ENCODE measurements at places on chromosomes 5 and 9.

DNA sequence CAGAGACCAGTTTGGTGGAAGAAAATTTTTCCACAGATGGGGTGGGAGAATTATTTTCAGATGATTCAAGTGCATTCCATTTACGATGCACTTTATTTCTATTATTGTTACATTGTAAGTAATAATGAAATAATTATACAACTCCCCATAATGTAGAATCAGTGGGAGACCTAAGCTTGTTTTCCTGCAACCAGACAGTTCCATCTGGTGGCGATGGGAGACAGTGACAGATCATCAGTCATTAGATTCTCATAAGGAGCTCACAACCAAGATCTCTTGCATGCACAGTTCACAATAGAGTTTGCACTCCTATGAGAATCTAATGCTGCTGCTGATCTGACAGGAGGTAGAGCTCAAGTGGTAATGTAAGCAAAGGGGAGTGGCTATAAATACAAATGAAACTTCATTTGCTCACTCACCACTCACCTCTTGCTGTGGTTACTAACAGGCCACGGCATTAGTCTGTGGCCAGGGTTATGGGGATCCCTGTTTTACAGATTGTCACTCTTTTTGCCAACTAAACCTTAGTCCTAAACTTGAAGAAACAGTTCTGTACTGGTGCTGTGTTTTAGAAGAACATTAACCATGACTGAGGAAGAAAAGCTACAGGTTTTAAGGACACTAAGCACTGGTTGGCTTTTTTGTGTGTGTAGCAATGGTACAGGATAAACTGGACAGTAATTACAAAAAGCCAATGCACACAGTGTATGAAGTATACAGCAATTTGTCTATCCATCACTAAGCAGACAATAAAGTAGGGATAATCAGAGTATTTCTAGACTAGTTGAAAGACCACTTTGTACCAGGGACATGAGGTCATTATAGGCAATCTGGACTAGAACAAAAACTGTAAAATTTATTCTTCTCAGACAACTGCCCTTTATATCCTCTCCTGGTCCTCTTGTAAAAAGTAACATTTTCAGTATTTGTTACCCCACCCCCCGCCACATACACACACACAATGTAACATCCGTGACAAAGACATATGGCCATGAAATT, 9.9 kb downstream of the TMEM232 start:
- H3K4me1 ChIP-seq, result no peaks in the 10 kb centered on the region
- H3K36me3 ChIP-seq, result peaks cover under 1% of the 10 kb centered on the region
- no peak overlapping the region for H3K27ac ChIP-seq
- H3K4me3 ChIP-seq, result no peak overlapping the region

- no peak overlapping the region for H3K4me3 ChIP-seq
- no peaks in the 10 kb centered on the region for H3K27me3 ChIP-seq
- no peak for DNase-seq
Observed at GRCh38 chr5:80867233-80867632, 92.9 kb upstream of the RASGRF2 start.

- no peak overlapping the region for H3K4me3 ChIP-seq
- no peaks in the 10 kb centered on the region for H3K27me3 ChIP-seq
- DNase-seq, result no peak
Observed at GRCh38 chr5:14824499-14824898, 47.1 kb downstream of the ANKH start.

GRCh38 chr9:70452365-70452764, 37.9 kb upstream of the KLF9 start:
- no peaks in the 10 kb centered on the region for H3K36me3 ChIP-seq
- no peak overlapping the region for H3K4me3 ChIP-seq
- H3K27me3 ChIP-seq, result peaks cover 5% of the 10 kb centered on the region
- no peaks in the 10 kb centered on the region for H3K4me1 ChIP-seq
- H3K27ac ChIP-seq, result no peak overlapping the region

DNA sequence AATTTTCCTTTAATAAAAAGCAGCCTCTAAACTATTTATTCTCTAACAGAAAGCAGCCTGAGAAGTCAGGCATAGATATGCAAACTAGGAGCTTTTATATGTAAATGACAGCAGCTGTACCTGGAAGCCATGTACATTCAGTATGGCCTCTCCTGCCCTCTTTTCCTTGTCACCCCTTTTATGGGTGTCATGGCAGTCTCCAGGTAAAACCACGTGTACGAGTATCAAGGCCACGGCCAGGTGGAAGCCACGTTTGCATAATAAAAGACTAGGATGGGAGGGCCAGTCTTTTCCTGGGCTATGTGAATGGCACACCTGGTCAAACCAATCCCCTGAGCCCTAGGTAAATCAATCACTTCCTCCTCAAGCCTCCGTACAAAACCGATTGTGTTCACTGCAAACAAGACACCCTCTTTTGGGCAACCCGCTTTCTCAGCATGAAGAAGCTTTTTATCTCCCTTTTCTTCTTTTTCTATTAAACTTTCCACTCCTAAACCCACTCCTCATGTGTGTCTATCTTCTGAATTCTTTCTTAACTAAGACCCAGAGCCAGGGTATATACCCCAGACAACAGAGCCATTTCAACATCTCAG, 419.5 kb upstream of the CTNND2 start:
- no peaks in the 10 kb centered on the region for H3K36me3 ChIP-seq
- no peaks in the 10 kb centered on the region for H3K4me1 ChIP-seq
- H3K27ac ChIP-seq, result no peak overlapping the region
- no peaks in the 10 kb centered on the region for H3K27me3 ChIP-seq
- H3K4me3 ChIP-seq, result no peak overlapping the region
- DNase-seq, result no peak

- peaks cover 65% of the 10 kb centered on the region for H3K27me3 ChIP-seq
- no peaks in the 10 kb centered on the region for H3K36me3 ChIP-seq
- peaks cover 2% of the 10 kb centered on the region for H3K4me1 ChIP-seq
- no peak overlapping the region for H3K4me3 ChIP-seq
- no peak for DNase-seq
Observed at GRCh38 chr5:150301170-150301505, 1.6 kb downstream of the ARSI start.

All from stimulated activated naive B cell treated with anti-CD40 and anti-IgM and Interleukin-4, amounts not matched to agents 10 μg/mL and 1 μg/mL and 100 μg/mL, for 72 hours (primary cell).